ENCODE measurements at places on chromosomes 5 and 9. TPM values are rescaled to one million over a fixed set of nuclear protein-coding genes. Genes with fewer than 3 reads are reported as not detected.
A peak's percentile ranks its signal among the peaks of the same experiment; 100 is the strongest.

DNM1 gene
- 8.8 TPM for total RNA-seq

GRCh38 chr5:136666970-136667620 is 301.8 kb upstream of the TRPC7 start:
- no peaks in the 10 kb centered on the region for H3K4me1 ChIP-seq
- no peak for DNase-seq
- no peak overlapping the region for H3K27ac ChIP-seq
- no peaks in the 10 kb centered on the region for H3K36me3 ChIP-seq
- no peaks in the 10 kb centered on the region for H3K27me3 ChIP-seq
- H3K4me3 ChIP-seq, result no peak overlapping the region

- no peaks in the 10 kb centered on the region for H3K27me3 ChIP-seq
- no peaks in the 10 kb centered on the region for H3K4me1 ChIP-seq
- no peak overlapping the region for H3K4me3 ChIP-seq
Measured at GRCh38 chr5:26833596-26833995, 204.8 kb downstream of the CDH9 start.

DNA sequence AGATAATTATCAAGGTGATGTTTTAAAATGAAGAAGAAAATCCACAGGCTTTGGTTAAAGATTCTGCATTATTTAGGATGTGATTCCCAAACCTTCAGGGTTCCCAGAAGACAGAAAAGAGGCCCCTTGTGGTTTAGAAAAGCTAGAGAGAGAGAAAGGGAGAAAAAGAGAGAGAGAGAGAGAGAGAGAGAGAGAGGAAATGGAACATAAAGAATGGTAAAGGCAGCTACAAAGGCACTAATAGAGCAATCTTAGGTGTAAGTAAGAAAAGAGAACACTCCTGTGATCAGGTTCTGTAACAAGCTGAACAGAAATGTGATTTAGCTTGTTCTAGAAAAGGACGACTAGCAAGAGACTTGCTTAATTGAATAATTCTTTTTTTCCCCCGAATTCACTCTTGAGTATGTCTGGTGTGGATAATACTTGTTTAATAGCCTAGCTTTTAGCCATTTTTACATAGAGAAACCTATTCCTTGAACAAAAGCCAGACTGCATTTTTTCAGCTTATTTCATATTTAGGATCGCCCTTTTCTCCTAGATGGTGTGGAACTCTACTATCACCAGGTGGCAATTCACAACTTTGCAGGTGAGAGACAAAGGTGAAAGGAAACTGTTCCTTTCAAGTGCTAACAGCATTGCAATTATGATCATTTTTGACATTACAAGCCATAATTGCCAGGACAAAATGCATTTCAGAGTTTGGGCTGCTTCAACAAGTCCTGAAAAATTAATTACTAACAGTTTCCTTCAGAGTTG is 57.6 kb upstream of the SH3GL2 start:
- H3K27me3 ChIP-seq, result no peaks in the 10 kb centered on the region
- no peak for DNase-seq
- H3K4me1 ChIP-seq, result no peaks in the 10 kb centered on the region
- no peak overlapping the region for H3K27ac ChIP-seq

DNA sequence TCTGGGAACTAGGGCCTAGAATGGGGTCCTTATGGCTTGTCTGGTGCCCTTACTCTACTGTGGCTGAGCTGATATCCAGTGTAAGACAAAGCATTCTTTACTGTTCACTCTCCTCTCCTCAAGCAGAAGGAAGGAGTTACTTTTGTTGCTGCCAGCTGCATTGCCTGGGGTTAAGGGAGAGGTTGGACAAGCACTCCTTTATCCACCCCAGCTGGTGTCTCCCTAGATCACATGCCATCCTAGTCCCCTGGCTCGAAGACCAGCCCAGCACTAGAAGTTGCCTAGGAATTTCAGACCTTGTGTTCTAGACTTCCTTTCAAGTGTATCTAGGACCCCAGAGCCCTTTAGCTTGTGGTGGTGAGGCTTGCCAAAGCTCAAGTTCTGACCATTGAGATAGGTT is 1051.5 kb upstream of the C9orf72 start:
- no peaks in the 10 kb centered on the region for H3K4me1 ChIP-seq
- H3K27me3 ChIP-seq, result no peaks in the 10 kb centered on the region
- no peaks in the 10 kb centered on the region for H3K36me3 ChIP-seq

GIN1 gene
- 7.5 TPM for total RNA-seq

GRCh38 chr5:153755913-153756500 is 265.5 kb downstream of the GRIA1 start:
- no peaks in the 10 kb centered on the region for H3K4me1 ChIP-seq
- H3K27ac ChIP-seq, result no peak overlapping the region
- H3K36me3 ChIP-seq, result no peaks in the 10 kb centered on the region
- H3K27me3 ChIP-seq, result no peaks in the 10 kb centered on the region
- no peak for DNase-seq

DNA sequence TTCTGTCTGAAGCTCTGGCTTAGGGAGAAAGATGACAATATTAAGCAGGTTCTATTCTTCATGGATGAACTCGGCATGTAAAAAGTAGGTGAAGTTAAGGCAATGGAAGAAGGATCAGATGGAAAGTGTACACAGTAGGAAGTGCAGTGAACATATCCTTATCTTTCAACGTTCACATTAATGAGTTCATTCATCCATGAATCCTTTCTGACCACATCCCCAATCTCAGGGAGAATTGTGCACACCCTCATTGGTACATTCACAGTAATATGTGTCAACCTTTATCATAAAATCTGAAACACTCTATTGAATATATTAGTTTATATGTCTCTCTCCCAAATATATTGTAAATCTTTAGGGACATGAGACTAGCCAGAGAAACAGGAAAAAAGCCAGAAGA is 5.5 kb downstream of the GIN1 start:
- no peak overlapping the region for H3K4me3 ChIP-seq
- no peaks in the 10 kb centered on the region for H3K27me3 ChIP-seq
- H3K27ac ChIP-seq, result no peak overlapping the region
- no peak for DNase-seq
- no peaks in the 10 kb centered on the region for H3K36me3 ChIP-seq

CDKN2B gene
- 17.9 TPM for total RNA-seq

- H3K4me1 ChIP-seq, result no peaks in the 10 kb centered on the region
- DNase-seq, result peak; percentile 30
- no peak overlapping the region for H3K4me3 ChIP-seq
- no peaks in the 10 kb centered on the region for H3K36me3 ChIP-seq
- H3K27me3 ChIP-seq, result no peaks in the 10 kb centered on the region
Measured at GRCh38 chr5:179191506-179192184, 131.5 kb downstream of the ZNF354C start.

- DNase-seq, result no peak
- no peak overlapping the region for H3K4me3 ChIP-seq
- H3K4me1 ChIP-seq, result no peaks in the 10 kb centered on the region
- H3K36me3 ChIP-seq, result no peaks in the 10 kb centered on the region
- no peak overlapping the region for H3K27ac ChIP-seq
- no peaks in the 10 kb centered on the region for H3K27me3 ChIP-seq
Measured at GRCh38 chr5:75729321-75729720, 12.1 kb upstream of the POC5 start.

UNC13B gene
- total RNA-seq, result 87.9 TPM

SLC36A2 gene
- total RNA-seq, result not detected

- no peaks in the 10 kb centered on the region for H3K27me3 ChIP-seq
- no peak overlapping the region for H3K27ac ChIP-seq
- no peak for DNase-seq
- no peak overlapping the region for H3K4me3 ChIP-seq
Measured at GRCh38 chr5:38101897-38102296, 156.5 kb upstream of the EGFLAM start.

DNA sequence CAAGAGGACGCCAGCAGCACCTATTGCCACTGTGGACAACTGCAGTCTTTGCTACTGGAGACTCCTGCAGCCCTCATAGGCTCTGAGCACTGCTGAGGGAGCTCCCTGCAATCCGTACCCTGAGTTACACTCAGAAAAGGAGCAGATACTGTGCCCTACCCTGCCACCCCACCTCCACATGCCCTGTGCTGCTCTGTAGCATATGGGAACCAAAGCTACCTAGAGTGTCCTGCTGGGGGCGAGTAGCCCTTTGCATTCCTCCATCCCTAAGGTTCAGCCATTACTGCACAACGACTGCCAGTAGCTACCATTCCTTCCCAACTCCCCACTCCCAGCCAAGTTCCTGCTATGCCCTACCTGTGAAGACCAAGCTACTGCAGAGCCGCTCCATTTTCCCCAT is 90.2 kb upstream of the SNCAIP start:
- DNase-seq, result no peak
- no peaks in the 10 kb centered on the region for H3K36me3 ChIP-seq
- no peak overlapping the region for H3K4me3 ChIP-seq
- no peaks in the 10 kb centered on the region for H3K27me3 ChIP-seq
- H3K4me1 ChIP-seq, result no peaks in the 10 kb centered on the region

GRCh38 chr5:30849931-30850710 is 343.4 kb upstream of the CDH6 start:
- H3K27me3 ChIP-seq, result no peaks in the 10 kb centered on the region
- H3K36me3 ChIP-seq, result no peaks in the 10 kb centered on the region
- no peaks in the 10 kb centered on the region for H3K4me1 ChIP-seq
- no peak overlapping the region for H3K27ac ChIP-seq

GRCh38 chr9:130356033-130356432 is 88.7 kb upstream of the ASS1 start:
- no peaks in the 10 kb centered on the region for H3K36me3 ChIP-seq
- H3K27ac ChIP-seq, result no peak overlapping the region
- no peak for DNase-seq
- H3K27me3 ChIP-seq, result no peaks in the 10 kb centered on the region

- no peaks in the 10 kb centered on the region for H3K36me3 ChIP-seq
- H3K4me1 ChIP-seq, result no peaks in the 10 kb centered on the region
- H3K27ac ChIP-seq, result no peak overlapping the region
- no peak for DNase-seq
- no peak overlapping the region for H3K4me3 ChIP-seq
Measured at GRCh38 chr5:129271308-129271707, 176.8 kb downstream of the ISOC1 start.

DNA sequence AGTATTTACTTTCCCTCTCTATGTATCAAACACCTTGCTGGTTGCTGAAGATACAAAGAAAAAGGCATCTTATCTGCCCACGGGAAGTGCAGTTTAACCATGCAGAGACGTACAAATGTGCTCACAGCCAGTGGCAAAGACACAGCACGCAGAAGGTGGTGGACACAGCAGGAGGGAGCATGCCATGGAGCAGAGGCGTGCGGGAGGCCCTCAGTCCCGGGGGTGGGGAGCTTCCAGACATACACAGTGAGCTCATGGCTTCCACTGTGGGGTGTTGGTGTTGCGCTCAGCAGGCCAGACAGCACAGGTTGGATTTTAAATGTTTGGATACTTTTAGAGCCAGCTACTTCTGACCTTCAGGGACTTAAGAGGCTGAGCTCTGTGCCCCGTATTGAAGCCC is 8.8 kb upstream of the BARX1 start:
- no peaks in the 10 kb centered on the region for H3K36me3 ChIP-seq

Measured in lower lobe of right lung (tissue), 2 donors.